T-cell (primary cell): ENCODE measurements at places on chromosomes 12 and 14.
A peak's percentile ranks its signal among the peaks of the same experiment; 100 is the strongest.

- no peak overlapping the region for H3K27ac ChIP-seq
- no peaks in the 10 kb centered on the region for H3K4me1 ChIP-seq
- no peaks in the 10 kb centered on the region for H3K36me3 ChIP-seq
- no peaks in the 10 kb centered on the region for H3K27me3 ChIP-seq
- no peak for DNase-seq
These were observed 119.8 kb downstream of the SINHCAF start for GRCh38 chr12:31206038-31206670.

DNA sequence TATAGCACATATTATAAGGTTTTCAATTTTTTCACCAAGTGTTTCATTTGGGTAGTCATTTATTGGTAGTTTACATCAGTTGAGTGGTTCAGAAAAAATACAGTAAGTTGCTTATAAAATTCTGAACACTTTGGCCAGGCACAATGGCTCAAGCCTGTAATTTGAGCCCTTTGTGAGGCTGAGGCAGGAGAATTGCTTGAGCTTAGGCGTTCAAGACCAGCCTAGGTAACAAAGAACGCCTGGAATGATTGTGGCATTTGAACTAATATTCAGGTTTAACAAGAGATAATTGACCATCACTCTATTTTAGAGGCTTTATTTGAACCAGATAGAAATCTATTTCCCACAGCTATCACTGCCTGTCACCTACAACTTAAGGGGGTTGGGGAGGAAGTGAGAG lies 22.7 kb downstream of the HIF1A start:
- no peak for DNase-seq
- no peak overlapping the region for H3K4me3 ChIP-seq
- peaks cover 60% of the 10 kb centered on the region for H3K4me1 ChIP-seq
- H3K27ac ChIP-seq = no peak overlapping the region
- no peaks in the 10 kb centered on the region for H3K36me3 ChIP-seq
- no peaks in the 10 kb centered on the region for H3K27me3 ChIP-seq

GRCh38 chr14:73634011-73634833 lies 10.6 kb upstream of the DNAL1 start:
- H3K4me1 ChIP-seq = peaks cover 12% of the 10 kb centered on the region
- no peaks in the 10 kb centered on the region for H3K36me3 ChIP-seq
- no peak for DNase-seq
- peak overlapping the region; percentile 61 for H3K4me3 ChIP-seq

GRCh38 chr14:101371799-101372793 lies 189.2 kb upstream of the DIO3 start:
- DNase-seq = peak; percentile 12
- H3K4me1 ChIP-seq = no peaks in the 10 kb centered on the region
- no peaks in the 10 kb centered on the region for H3K27me3 ChIP-seq
- H3K27ac ChIP-seq = no peak overlapping the region
- H3K4me3 ChIP-seq = no peak overlapping the region

DNA sequence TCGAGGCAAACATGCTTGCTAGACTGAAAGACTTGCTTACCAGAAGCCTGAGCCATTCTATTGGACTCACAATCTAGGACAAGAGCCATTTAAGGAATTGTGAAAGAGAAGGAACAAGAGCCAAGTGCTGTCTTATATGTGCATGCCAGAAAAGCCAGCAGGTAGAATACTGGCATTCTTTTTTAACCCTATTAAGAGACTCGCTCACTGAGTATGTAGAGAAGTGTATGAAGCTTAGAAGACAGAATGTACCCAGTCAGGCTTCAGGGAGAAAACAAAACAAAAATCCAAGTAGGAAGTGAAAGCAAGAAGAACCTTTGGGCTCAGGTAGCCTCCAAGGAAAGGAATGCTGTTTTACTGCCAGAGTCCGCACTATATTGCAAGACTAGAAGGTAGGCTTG lies 65.9 kb downstream of the DCAF5 start:
- H3K27me3 ChIP-seq = no peaks in the 10 kb centered on the region
- DNase-seq = no peak
- no peak overlapping the region for H3K27ac ChIP-seq
- H3K36me3 ChIP-seq = peaks cover 11% of the 10 kb centered on the region
- H3K4me1 ChIP-seq = no peaks in the 10 kb centered on the region

DNA sequence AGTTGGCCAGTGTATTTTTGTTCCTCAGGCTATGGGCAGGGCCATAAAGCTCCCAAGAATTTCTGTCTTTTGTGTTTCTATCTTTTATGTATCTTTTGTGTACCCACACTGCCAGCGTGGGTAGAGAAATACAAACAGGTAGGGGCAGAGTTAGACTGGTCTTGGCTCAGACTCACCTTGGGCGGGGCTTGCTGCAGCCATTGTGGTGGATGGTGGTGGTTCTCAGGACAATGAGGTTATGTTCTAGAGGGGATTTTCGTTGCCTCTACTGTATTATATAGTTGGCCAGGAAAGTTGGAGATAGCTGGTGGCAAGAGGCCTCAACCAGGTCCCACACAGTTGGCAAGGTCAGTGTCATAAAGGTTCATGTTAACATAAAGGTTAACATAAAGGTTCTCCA lies 977.5 kb upstream of the LRFN5 start:
- H3K27ac ChIP-seq = no peak overlapping the region
- no peaks in the 10 kb centered on the region for H3K36me3 ChIP-seq
- H3K27me3 ChIP-seq = no peaks in the 10 kb centered on the region
- DNase-seq = no peak

GRCh38 chr14:26398616-26399015 lies 199.2 kb downstream of the NOVA1 start:
- no peak overlapping the region for H3K4me3 ChIP-seq
- H3K36me3 ChIP-seq = no peaks in the 10 kb centered on the region
- no peak for DNase-seq
- H3K4me1 ChIP-seq = no peaks in the 10 kb centered on the region
- no peaks in the 10 kb centered on the region for H3K27me3 ChIP-seq
